ENCODE measurements at places on chromosomes 4 and X. TPM values are rescaled to one million over a fixed set of nuclear protein-coding genes. Genes with fewer than 3 reads are reported as not detected.

Gene MSX1
- 38.9 TPM for total RNA-seq

Gene NPY2R
- total RNA-seq, result not detected

Gene PUDP
- 15.5 TPM for total RNA-seq

Gene AREG
- total RNA-seq, result 41.0 TPM

Gene DDX53
- total RNA-seq, result not detected

Gene CYSLTR1
- 4.7 TPM for total RNA-seq

Gene TMEM192
- 27.6 TPM for total RNA-seq

Gene PNMA5
- total RNA-seq, result not detected

Gene MEPE
- total RNA-seq, result not detected

Gene MAGEB2
- total RNA-seq, result not detected

Gene PITX2
- total RNA-seq, result not detected

DNA sequence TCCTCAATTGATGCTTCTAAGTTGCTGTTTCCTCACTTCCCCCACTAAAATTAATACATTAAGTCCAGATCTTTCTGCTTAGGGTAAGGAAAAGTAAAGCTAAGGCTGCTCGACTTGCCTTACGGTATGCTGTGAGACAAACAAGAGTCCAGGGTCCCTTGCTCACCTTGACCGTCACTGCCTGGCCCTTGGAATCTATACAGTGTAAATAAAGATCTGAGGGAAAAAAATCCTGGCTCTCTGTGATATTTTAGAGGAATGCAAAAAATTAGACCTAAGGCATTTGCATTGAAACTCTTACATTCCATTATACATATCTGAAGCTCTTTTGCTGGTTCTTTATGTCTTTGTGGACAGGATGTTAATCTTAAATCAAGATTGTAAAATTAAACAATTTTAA is 129.6 kb upstream of the HCCS start:
- DNase-seq, result no peak

DNA sequence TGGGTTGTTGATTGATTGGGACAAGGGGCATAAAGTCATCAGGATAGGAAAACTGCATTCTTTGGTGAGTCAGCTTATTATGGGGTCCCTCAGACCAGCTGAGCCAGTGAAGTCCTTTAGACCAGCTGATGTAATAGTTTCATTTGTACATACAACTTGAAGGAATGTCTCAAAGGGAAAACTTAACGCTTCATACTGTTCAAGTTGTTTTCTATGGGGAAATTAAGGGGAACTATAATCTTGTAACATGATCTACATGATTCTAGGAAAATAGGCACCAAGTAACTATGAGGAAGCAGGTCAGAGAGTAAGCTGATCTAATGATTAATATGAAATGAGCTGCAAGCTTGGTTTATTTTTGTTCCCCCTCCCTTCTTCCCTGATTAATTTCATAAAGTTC is 175.1 kb upstream of the GRID2 start:
- no peak for DNase-seq

DNA sequence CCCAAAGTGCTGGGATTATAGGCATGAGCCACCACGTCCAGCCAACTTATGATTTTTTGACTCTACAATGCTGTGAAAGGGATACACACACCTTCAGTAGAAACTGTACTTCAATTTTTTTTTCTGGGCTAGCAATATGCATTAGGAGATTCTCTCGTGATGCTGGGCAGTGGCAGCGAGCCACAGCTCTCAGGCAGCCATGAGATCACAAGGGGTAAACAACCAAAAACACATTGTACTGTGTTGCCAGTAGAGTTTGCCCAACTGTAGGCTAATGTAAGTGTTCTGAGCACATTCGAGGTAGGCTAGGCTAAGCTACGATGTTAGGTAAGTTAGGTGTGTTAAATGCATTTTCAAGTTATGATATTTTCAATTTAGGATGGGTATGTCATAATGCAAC is 25.7 kb downstream of the RAB33A start:
- no peak for DNase-seq

DNA sequence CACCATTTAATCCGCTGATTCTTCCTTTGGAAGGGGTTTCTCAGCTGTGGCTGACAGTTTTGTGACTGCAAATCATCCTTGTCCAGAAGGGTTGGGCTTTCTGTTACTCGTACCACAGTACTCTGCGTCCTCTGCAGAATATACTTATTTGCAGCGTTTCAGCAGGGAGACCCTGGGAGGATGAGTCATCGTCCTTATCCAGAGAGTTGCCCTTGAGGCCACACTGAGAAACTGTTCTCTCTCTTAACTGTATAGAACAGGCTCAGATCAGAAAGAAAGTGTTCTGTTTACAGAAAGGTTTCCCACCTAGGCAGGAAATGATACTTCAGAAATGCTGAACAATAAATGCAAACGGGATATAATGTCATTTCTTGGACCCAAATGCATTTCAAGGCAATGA is 47.8 kb upstream of the DDX53 start:
- no peak for DNase-seq

- no peak for DNase-seq
These were observed 133.5 kb downstream of the TBL1X start for GRCh38 chrX:9598344-9598743.

GRCh38 chr4:32073542-32073941 is 1353.4 kb downstream of the PCDH7 start:
- no peak for DNase-seq

GRCh38 chr4:61224573-61224972 is 24.4 kb downstream of the ADGRL3 start:
- no peak for DNase-seq

- no peak for DNase-seq
These were observed at the start of gene DACH2 for GRCh38 chrX:86148024-86148511. DACH2 (plus strand) TSS chrX:86148451.

GRCh38 chr4:150852216-150852615 is 162.9 kb downstream of the LRBA start:
- DNase-seq, result no peak

- DNase-seq, result no peak
These were observed 225.0 kb downstream of the COX7B2 start for GRCh38 chr4:46684041-46684440.

- no peak for DNase-seq
These were observed 271.8 kb downstream of the FBXW7 start for GRCh38 chr4:152264106-152264505.

GRCh38 chr4:142817442-142817841 is 28.7 kb downstream of the INPP4B start:
- DNase-seq, result no peak

GRCh38 chr4:25129917-25130316 is 30.3 kb downstream of the SEPSECS start:
- no peak for DNase-seq

GRCh38 chr4:10183462-10183861 is 66.9 kb upstream of the WDR1 start:
- DNase-seq, result no peak
